ENCODE measurements at places on chromosomes 6 and 20.

DNA sequence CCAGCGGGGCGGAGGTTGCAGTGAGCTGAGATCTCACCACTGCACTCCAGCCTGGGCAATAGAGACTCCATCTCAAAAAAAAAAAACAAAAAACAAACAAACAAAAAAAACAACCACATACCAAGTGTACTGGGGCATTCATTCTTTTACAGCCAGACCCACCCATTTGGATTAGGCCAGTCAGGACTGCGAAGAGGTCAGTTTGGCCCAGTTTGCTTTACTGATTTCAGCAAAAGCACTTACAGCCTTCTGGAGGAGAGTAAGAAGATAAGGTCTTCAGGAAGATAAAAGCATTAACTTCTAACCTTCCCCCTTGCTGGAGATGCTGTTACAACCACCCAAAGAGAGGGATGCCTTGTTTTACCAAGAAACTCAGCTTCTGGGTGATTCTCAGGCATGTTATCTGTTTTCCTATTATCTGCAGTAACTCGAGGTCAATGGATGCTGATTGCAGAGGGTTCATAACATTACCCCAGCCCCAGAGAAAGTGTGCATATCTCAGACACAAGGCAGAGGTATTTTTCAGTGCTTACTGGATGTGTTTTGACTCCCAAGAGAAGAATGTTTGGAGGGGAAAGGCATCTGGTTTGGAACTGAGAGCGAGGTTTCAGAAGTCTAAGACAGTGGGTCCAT lies 118.9 kb downstream of the RIN2 start:
- no peak for DNase-seq

- DNase-seq = peak; percentile 35
Measured at GRCh38 chr6:169185011-169185521, 68.6 kb downstream of the THBS2 start.

DNA sequence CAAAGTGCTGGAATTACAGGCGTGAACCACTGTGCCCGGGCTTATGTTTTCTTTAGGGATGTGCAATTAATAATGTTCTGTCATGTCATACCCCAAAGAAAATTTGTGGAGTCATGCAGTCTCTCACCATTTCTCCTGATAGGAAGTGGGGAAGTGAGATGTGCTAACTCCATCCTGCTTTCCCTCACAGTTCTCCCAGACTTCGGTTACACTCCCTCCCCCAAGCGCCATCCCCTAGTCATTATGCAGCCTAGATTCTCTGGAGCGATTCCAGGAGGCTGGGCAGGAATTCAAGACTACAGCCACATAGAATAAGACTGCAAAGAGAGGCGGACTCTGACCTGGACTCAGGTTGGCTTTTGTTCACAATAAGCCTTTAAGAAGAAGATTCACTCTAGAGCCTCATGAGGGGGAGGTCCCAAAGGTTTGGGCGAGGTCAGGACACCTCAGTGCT lies 271.4 kb downstream of the ALDH8A1 start:
- DNase-seq = no peak

DNA sequence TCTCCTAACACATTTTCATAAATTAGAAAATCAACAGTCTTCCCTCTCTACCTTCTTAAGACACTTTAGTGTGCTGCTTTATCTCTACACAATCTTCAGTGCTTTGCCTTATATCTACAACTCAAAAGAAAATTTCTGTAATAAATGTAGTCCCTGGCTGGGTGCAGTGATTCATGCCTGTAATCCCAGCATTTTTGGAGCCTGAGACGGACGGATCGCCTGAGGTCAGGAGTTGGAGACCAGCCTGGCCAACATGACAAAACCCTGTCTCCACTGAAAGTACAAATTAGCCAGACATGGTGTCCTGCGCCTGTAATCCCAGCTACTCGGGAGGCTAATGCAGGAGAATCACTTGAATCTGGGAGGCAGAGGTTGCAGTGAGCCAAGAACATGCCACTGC lies 9.7 kb upstream of the EDN1 start:
- DNase-seq = no peak

Data from activated CD8-positive, alpha-beta memory T cell treated with anti-CD3 and anti-CD28 coated beads for 24 hours (primary cell).